Suppressor macrophage (primary cell): ENCODE measurements at places on chromosomes 2 and 18.
A peak's percentile ranks its signal among the peaks of the same experiment; 100 is the strongest.

GRCh38 chr2:128362889-128363228 lies 44.2 kb upstream of the HS6ST1 start:
- no peak for DNase-seq

DNA sequence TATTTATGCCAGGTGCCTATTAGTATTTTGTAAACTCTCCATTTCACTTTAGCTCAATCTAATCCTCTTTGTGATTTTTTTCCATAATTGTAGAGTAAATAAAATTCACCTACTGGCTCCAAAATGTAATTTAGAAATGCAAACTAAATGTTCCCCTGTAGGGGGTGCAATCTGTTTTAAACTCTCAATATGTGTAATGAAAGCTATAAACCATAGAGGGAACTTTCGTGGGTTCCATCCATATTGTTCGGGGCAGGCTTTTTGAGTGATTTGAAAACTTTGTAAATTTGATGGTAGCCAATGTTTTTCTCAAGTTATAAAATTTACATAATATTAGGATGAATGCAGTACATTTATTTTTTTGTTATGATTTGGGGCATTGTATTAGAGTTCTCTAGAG lies 49.4 kb downstream of the TSPYL6 start:
- DNase-seq: peak; percentile 29

DNA sequence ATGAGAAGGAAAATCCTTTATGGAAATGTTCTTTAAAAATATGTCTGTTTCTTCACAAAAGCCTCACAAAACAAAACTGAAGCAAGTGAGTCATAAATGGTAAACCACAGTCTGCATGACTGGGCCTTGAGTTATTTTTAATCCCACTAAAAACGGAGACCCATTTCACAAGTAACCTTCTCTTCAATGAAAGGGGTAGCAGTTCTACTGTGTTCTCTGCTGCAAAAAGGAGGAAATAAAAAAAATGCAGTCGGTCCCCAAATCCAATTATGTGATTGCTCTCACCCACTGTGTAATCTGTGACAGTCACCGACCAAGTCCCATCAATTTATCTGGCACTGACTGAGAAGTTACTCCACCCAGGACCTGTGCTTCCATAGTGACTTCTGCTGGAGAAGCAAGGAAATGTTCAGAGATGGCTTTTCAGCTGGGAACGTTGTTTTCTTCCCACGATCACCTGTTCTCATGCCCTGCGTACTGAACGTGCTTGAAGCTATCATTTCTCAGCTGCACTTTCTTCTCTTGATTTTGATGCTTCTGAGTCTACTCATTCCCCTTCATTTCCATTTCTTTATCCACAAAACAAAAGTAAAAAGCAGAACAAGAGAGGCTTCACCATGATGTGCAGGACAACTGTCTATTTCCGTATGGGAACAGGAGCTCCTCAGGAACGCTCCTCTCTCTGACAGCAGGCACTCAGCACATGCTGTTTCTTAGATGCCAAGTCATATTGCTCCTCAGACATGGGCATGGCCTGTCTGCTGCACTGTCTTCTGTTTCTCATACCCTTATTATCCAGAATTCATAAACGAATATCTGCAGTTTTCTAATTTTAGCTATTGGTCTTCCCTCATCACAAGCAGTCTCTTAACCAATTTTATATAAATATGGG lies 80.0 kb upstream of the TMEM200C start:
- DNase-seq: peak; percentile 77

DNA sequence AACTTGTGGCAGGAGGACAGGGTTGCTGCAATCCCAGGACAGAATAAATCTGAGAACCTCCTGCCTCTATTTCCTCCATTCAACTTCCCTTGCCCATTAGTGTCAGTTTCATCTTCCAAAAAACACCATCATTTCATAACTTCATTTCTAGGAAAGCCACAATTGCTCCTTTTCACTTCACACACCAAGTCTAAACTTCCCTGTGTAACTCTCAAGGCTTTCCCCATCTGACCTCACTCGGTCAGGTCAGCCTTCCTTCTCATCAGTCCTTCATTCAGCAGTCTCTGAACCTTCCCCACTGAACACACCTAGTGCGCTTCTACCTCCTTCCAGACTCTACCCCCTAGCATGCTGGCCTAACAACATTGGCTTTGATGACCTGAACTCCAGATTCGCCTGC lies 35.8 kb downstream of the TCF7L1 start:
- peak; percentile 28 for DNase-seq

DNA sequence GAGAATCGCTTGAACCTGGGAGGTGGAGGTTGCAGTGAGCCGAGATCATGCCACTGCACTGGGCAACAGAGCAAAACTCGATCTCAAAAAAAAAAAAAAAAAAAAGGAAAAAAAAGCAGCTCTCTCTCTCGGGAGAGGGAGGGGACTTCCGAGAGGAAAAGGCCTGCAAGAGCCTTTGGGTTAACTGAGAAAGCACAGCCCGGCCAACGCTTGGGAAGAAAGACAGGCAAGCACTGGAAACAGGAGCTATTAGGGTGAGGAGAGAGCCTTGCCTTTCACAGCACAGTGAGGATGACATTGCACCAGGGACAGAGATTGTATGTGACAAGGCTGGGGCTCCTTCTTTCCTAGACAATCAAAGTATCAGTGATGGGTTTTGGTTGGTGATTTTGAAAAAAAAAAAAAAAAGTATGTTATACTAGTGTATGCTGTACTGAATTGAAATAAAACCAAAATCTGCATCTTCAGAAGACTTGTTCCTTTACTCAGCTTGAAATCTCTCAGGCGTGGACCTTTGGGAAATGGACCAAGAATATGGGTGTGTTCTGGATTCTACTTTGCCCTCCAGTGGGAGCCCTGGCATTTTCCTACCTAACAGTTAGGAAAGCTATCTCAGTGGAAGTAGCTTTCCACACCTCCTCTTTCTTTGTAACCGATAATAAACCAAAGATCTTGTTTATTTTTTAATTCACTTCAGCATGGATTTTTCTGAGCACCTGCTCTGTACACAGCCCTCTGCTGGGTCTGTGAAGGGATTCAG lies 16.7 kb downstream of the SRSF7 start:
- DNase-seq: no peak

DNA sequence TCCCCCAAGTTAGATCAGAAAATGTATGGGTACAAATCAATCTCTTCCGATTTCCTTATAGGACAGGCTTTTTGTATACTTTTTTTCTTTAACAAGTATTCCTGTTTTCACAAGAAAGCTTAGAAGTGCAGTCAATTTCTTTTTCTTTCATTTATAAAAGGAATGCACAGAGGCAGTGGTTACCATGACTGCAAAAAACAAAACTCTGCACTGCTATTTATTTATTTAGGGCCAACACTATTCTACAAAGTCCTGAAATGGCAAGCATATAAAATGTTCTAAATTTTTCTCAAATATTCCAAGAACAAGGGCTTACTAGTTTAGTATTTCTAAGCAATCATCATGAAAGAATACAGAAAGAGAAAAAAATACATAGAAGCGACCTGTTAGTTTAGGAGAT lies 22.2 kb downstream of the ATAD2B start:
- DNase-seq: no peak

- DNase-seq: no peak
Observed at GRCh38 chr2:151299920-151300539, 10.6 kb upstream of the NMI start.

DNA sequence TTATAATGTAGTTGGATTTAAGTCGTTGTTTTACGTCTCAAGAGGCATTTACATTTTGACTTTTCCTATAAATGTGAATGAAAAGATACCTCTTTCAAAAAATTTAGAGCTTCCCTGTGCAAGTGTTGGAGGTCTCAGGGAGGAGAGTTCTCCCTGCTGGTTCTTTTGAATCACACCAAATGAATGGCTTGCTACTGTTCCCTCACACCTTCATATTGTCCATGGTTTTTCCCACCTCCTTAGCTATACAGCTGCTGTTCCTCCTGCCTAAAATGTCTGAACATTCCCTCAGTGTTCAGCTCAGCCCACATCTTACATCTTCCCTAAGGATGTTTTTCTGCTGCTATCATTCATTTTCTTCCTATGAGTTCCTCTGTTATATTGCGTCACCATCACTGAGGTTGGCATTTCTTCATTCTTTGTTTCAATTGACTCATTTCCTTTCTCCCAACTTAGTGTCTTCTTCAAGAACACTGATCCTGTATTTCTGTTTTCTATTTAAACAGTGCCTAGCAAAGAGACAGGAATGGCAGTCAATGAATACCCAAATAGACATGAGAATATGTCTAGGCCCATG lies 46.0 kb downstream of the COX7A2L start:
- DNase-seq: peak; percentile 45

DNA sequence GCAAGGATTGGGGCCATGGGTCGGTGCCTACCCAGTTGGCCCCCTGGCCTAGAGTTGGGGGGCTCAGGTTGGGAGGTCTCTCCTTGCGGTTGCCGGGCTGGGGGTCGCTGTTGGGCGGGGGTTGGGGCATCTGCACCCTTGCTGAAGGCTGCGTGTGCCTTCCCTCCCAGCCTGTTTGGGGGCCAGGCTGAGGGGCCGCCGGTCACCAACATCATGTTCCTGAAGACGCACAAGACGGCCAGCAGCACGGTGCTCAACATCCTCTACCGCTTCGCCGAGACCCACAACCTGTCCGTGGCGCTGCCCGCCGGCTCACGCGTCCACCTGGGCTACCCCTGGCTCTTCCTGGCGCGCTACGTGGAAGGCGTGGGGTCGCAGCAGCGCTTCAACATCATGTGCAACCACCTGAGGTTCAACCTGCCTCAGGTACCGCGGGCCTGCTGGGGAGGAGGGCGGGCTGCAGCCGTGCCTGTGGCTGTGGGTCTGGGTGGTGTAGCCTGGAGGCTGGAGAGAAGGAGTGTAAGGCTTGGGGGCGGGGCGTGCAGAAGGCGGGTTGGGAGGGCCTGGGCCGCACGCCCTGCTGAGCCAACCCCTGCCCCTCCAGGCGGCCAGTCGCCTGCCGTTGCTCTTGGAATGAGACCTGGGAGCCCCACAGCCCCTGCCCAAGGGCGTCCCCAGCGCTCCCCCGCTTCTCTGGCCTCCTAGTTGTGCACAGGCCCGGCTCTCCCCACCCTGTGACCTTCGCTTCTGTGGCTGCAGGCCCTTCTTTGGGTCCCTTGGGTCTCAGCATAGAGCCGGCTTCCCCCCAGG lies 7.2 kb upstream of the NEU4 start:
- DNase-seq: no peak

DNA sequence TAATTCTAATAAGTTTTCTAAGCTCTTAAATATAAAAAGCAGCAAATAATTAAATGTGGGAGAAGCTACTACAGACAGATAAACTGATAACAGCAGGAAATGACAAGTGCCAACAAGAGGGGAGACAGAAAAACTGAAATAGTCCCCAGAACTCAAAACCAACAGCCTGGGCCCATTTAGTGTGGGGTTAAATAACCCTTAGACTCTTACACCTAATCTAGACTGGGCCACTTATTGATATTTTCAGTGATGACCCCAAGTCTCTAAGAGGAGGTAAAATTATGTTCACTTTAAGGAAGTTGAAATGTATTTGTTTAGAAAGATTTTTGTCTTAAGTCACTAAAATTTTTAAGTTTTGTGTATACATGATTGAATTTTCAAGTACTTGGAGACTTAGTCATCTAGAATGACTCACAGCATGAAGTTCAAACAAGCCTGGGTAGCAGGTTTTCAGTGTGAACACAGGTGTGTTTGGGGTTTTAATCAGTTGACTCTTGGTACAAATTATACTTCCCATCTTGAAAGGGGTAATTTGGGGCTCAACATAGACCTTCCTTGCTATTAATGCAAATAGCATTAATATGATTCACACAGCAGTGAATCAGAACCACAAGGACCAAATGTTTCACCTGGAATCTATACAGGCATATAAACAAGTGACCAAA lies 54.9 kb upstream of the MYO3B start:
- DNase-seq: no peak

- DNase-seq: no peak
Observed at GRCh38 chr2:174842496-174842895, 78.2 kb upstream of the CHRNA1 start.

- peak; percentile 57 for DNase-seq
Observed at GRCh38 chr2:46230115-46230571, 67.1 kb upstream of the EPAS1 start.

DNA sequence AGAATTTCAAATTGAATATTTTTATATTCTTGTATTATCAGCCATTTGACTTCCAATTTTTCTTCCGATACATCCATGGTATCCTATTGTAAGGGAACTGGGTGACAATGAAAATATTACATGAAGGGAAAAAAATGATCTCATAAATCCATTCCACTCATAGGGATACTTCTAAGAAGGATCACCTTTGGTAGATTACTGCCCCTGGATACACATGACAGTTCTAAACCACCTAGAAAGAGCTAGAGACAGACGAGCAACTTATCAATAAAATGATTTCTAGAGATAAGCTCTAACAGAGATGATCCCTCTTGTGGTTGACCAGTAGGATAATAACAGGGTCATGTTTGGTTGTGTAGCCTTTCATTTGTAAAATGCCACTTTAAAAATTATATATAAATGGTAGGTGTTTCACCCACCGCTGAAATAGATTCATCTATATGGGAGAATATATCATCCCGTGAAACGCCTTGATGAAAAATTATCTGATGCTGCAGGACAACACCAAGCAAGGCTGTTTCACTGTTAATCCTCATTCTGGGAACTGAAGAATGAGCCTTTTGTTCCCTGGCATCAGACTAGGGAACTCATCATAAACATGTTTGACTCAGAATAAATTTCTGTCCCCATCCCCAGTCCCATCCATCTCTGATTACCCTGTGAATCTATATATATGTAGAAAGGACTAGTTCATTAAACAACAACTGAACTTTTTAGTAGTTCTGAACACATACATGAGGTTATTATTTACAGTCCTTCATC lies 180.0 kb downstream of the TCF4 start:
- no peak for DNase-seq

- no peak for DNase-seq
Observed at GRCh38 chr2:174035117-174035635, 70.0 kb upstream of the SP3 start.

- DNase-seq: peak; percentile 56
Observed at GRCh38 chr2:12543076-12543977, 173.4 kb upstream of the TRIB2 start.

DNA sequence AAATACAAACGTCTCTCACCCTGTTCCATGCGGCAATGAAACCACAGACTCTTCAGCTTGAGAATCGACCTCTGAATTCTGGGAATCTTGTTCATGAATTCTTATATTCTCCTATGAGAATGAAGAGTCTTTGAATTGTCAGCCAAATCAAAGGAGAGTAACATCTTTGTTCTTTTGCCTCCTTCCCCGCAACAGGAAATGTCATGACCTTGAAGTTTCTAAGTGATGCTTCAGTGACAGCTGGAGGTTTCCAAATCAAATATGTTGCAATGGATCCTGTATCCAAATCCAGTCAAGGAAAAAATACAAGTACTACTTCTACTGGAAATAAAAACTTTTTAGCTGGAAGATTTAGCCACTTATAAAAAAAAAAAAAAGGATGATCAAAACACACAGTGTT lies 21.8 kb downstream of the TNFAIP6 start:
- DNase-seq: no peak

DNA sequence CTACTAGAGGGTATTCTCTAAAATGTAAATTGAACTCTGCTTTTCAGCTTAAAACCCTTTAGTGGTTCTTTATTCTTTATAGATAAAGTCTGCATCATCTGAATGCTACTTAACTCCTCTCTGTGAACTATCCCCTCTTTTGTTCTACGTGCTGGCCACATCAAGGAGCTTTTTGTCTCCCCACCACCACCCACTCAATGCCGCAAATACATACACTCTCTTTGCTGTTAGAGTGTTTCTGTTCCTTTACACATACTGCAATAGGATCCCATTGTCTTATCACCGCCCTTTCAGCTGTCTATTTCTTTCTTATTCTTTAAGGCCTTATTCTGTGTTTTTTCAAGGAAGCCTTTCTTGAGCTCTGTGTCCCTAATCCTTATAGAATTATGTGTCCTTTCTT lies 83.3 kb downstream of the EML4 start:
- DNase-seq: no peak
